Body of pancreas (tissue), 4 donors: ENCODE measurements at places on chromosomes 7 and 10. TPM values are rescaled to one million over a fixed set of nuclear protein-coding genes. Genes with fewer than 3 reads are reported as not detected.

The MSS51 gene
- 3.9 TPM for total RNA-seq

The TFR2 gene
- 0.26 TPM for total RNA-seq

The LIPK gene
- total RNA-seq, result not detected

DNA sequence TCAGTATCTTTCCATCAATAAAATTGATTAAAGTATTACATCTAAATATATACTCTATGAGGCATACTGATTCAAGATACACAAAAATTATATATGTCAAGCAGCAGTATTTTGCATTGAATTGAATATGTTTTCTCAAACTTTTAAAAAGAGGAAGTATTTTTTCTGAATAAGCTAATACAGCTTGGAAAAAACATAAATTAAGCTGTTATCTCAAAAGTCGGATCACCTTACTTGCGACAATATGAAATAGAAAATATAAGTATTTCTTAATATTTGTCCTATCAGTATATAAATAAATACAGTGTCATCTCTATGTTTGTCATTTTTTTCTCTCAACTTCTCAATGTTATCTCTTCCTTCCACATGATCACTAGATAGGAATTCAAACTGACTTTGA lies 139.3 kb downstream of the MBL2 start:
- no peaks in the 10 kb centered on the region for H3K4me1 ChIP-seq
- H3K4me3 ChIP-seq, result no peak overlapping the region
- no peaks in the 10 kb centered on the region for H3K36me3 ChIP-seq
- no peak overlapping the region for H3K27ac ChIP-seq
- DNase-seq, result no peak

DNA sequence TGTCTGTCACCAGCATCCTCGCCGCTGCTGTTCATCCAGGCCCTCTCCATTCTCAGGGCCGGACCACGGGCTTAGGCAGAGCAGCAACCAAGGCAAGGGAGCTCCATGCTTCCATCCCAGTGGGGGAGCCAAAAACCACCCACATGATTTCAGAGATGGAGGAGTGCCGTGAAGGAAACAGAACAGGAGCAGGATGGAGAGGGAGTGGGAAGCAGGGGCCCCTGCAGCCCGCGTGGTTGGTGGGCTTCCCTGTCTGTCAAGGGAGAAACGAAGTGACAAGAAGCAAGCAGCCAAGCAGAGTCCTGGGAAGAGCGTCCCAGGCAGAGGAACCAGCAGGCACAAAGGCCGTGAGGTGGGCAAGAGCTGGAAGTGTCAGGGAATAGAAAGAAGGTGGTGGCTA lies 95.7 kb downstream of the SLIT1 start:
- no peak for DNase-seq
- H3K4me3 ChIP-seq, result no peak overlapping the region
- H3K4me1 ChIP-seq, result no peaks in the 10 kb centered on the region
- H3K27me3 ChIP-seq, result no peaks in the 10 kb centered on the region
- H3K27ac ChIP-seq, result no peak overlapping the region
- H3K36me3 ChIP-seq, result no peaks in the 10 kb centered on the region

GRCh38 chr10:2925631-2926030 lies 141.7 kb upstream of the PFKP start:
- peak overlapping the region; percentile 13 for H3K27ac ChIP-seq
- H3K36me3 ChIP-seq, result no peaks in the 10 kb centered on the region
- H3K27me3 ChIP-seq, result no peaks in the 10 kb centered on the region

DNA sequence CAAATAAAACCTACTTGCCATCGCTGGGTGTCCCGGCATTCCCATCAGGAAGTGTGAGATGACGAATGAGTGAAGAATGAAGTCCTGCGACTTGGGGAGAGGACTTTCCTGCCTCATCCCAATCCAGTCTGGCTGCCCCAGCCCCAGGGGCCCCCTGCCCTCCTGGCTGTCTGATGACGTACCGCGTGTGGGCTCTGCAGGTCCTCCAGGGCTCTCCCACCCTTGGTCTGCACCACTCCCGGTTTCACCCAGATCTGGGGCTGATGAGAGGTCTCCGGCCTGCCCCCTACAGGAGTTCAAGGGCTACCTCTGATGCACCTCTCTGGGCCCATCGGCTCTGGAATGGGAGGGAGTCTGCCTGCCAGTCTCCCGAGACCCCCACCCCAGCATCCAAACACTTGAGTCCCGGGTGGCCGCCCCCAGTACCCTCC lies 9.8 kb downstream of the ATP6V1F start:
- H3K4me1 ChIP-seq, result peaks cover 21% of the 10 kb centered on the region
- no peak overlapping the region for H3K27ac ChIP-seq
- no peak for DNase-seq
- H3K27me3 ChIP-seq, result no peaks in the 10 kb centered on the region
- no peaks in the 10 kb centered on the region for H3K36me3 ChIP-seq

GRCh38 chr10:43396928-43397624 lies 11.9 kb downstream of the HNRNPF start:
- DNase-seq, result peak; percentile 94
- peaks cover 7% of the 10 kb centered on the region for H3K36me3 ChIP-seq
- H3K27me3 ChIP-seq, result no peaks in the 10 kb centered on the region
- peaks cover 65% of the 10 kb centered on the region for H3K4me1 ChIP-seq
- H3K27ac ChIP-seq, result peak overlapping the region; percentile 99
- peak overlapping the region; percentile 78 for H3K4me3 ChIP-seq

- no peaks in the 10 kb centered on the region for H3K27me3 ChIP-seq
- peaks cover 6% of the 10 kb centered on the region for H3K4me1 ChIP-seq
- H3K27ac ChIP-seq, result no peak overlapping the region
- no peak for DNase-seq
- no peak overlapping the region for H3K4me3 ChIP-seq
These were observed 94.3 kb downstream of the ELAPOR2 start for GRCh38 chr7:86964973-86965726.

The PLAU gene
- 1.6 TPM for total RNA-seq

DNA sequence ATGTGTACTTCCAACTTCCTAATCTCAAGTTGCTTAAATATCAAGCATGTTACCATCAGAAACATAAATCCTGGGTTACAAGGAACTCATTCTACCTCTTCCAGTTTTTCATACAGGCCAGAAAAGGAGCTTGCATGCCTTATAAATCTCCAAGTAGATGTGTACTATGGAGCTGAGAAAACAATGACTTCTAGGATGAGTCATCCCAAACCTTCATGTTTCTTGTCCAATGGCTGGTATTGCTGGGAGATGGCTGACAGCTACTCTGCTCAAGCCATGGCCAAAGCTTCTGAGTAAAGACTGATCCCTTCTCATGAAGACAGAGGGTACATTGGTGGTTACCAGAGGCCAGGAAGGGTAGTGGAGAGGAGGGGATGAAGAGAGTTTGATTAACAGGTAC lies 8.6 kb downstream of the RAPGEF5 start:
- no peak overlapping the region for H3K4me3 ChIP-seq
- no peaks in the 10 kb centered on the region for H3K27me3 ChIP-seq
- no peaks in the 10 kb centered on the region for H3K36me3 ChIP-seq

GRCh38 chr7:68840991-68841390 lies 757.3 kb upstream of the AUTS2 start:
- H3K27ac ChIP-seq, result no peak overlapping the region
- no peak for DNase-seq
- H3K27me3 ChIP-seq, result no peaks in the 10 kb centered on the region
- no peak overlapping the region for H3K4me3 ChIP-seq
- H3K4me1 ChIP-seq, result no peaks in the 10 kb centered on the region

- H3K36me3 ChIP-seq, result peaks cover 13% of the 10 kb centered on the region
- H3K27me3 ChIP-seq, result no peaks in the 10 kb centered on the region
- no peak for DNase-seq
These were observed 10.1 kb downstream of the FZD9 start for GRCh38 chr7:73443548-73444255.

The NEUROD6 gene
- total RNA-seq, result not detected

The INHBA gene
- total RNA-seq, result 0.52 TPM

The TMEM120A gene
- 35.0 TPM for total RNA-seq

GRCh38 chr7:825386-825785 lies 6.9 kb upstream of the SUN1 start:
- H3K27ac ChIP-seq, result no peak overlapping the region
- no peak for DNase-seq
- no peak overlapping the region for H3K4me3 ChIP-seq
- no peaks in the 10 kb centered on the region for H3K36me3 ChIP-seq
- H3K27me3 ChIP-seq, result no peaks in the 10 kb centered on the region

- H3K27me3 ChIP-seq, result no peaks in the 10 kb centered on the region
- no peaks in the 10 kb centered on the region for H3K36me3 ChIP-seq
- H3K4me1 ChIP-seq, result no peaks in the 10 kb centered on the region
- H3K4me3 ChIP-seq, result no peak overlapping the region
- DNase-seq, result no peak
- H3K27ac ChIP-seq, result no peak overlapping the region
These were observed 644.7 kb upstream of the DPP6 start for GRCh38 chr7:153407291-153408046.

- H3K36me3 ChIP-seq, result no peaks in the 10 kb centered on the region
- DNase-seq, result no peak
- no peaks in the 10 kb centered on the region for H3K27me3 ChIP-seq
- no peaks in the 10 kb centered on the region for H3K4me1 ChIP-seq
- H3K27ac ChIP-seq, result no peak overlapping the region
- no peak overlapping the region for H3K4me3 ChIP-seq
These were observed 101.0 kb downstream of the LRMDA start for GRCh38 chr10:75532253-75532924.

GRCh38 chr7:102425639-102426267 lies 7.6 kb upstream of the ORAI2 start:
- no peak for DNase-seq
- H3K4me3 ChIP-seq, result no peak overlapping the region
- H3K4me1 ChIP-seq, result no peaks in the 10 kb centered on the region

GRCh38 chr7:27921081-27921836 lies 181.3 kb downstream of the TAX1BP1 start:
- DNase-seq, result peak; percentile 71
- peaks cover 9% of the 10 kb centered on the region for H3K4me1 ChIP-seq
- H3K36me3 ChIP-seq, result no peaks in the 10 kb centered on the region
- no peak overlapping the region for H3K4me3 ChIP-seq
- no peaks in the 10 kb centered on the region for H3K27me3 ChIP-seq
- H3K27ac ChIP-seq, result no peak overlapping the region

DNA sequence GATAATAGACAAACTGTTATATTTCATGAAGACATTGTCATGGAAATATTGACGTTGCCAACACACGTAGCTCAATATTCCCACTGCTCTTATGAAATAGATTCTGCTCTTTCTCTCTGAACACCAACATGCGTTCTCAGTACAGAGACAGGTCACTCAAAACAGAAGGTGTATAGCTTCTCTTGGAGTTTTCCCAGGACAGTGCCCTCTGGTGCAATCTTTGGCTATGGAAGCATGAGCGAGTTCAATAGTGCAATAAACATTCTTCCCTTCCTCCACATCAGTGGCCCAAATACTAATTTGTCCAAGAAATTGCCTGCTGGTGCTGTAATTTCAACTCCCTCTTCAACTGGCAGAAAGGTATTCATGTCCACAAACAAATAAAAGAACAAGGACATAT lies 145.3 kb downstream of the MAGI2 start:
- no peaks in the 10 kb centered on the region for H3K36me3 ChIP-seq
- no peaks in the 10 kb centered on the region for H3K27me3 ChIP-seq
- H3K4me1 ChIP-seq, result no peaks in the 10 kb centered on the region
- H3K4me3 ChIP-seq, result no peak overlapping the region
- H3K27ac ChIP-seq, result no peak overlapping the region

The TCAF2 gene
- 3.4 TPM for total RNA-seq

GRCh38 chr7:30159698-30160143 lies 24.9 kb downstream of the MTURN start:
- no peak overlapping the region for H3K27ac ChIP-seq
- H3K4me1 ChIP-seq, result peaks cover 15% of the 10 kb centered on the region
- no peaks in the 10 kb centered on the region for H3K27me3 ChIP-seq
- no peak overlapping the region for H3K4me3 ChIP-seq
- DNase-seq, result peak; percentile 61

GRCh38 chr10:123402656-123403055 lies 248.5 kb downstream of the BUB3 start:
- no peak for DNase-seq
- H3K4me1 ChIP-seq, result no peaks in the 10 kb centered on the region
- H3K4me3 ChIP-seq, result no peak overlapping the region
- H3K27me3 ChIP-seq, result no peaks in the 10 kb centered on the region
- no peaks in the 10 kb centered on the region for H3K36me3 ChIP-seq

The CUBN gene
- total RNA-seq, result 3.6 TPM

GRCh38 chr7:82036146-82036886 lies 266.5 kb upstream of the HGF start:
- H3K4me3 ChIP-seq, result no peak overlapping the region
- H3K4me1 ChIP-seq, result no peaks in the 10 kb centered on the region
- no peaks in the 10 kb centered on the region for H3K27me3 ChIP-seq
- H3K27ac ChIP-seq, result no peak overlapping the region

GRCh38 chr7:108307595-108307994 lies 148.6 kb downstream of the NRCAM start:
- no peak for DNase-seq
- H3K27me3 ChIP-seq, result no peaks in the 10 kb centered on the region
- no peak overlapping the region for H3K27ac ChIP-seq
- no peak overlapping the region for H3K4me3 ChIP-seq

DNA sequence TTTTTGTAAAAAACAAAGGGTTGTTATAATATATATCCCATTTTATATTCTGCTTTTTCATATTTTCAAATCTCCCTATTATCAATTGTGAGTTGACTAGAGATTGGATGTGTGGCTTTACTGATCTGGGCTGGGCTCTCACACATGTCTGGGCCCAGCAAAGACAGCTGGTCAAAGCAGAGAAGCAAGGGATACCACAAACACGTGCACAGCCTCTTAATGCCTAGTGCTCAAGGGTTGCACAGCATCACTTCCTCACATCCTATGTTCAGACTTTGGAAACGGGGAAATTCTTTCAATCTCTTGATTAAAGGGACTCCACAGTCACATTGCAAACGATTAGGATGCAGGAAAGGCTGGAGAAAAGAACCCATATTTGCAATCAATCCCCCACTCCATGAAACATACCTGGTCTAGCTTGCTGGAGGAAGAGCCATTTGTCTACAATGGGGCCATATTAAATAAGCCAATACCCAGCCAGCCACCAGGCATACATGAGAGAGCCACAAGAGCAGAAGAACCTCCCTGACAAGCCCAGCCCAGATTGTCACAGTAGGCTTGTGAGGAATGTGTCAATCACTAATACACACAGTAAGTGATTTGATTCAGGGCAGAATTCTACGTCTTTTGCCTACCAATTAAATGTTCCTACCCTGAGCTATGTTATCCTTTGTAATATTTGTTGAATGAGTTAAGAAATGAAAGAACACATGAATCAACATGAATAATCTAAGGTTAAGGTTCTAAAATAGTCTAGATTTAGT lies 431.2 kb downstream of the TNS3 start:
- H3K27ac ChIP-seq, result no peak overlapping the region
- peaks cover 55% of the 10 kb centered on the region for H3K4me1 ChIP-seq
- no peaks in the 10 kb centered on the region for H3K36me3 ChIP-seq
- no peak for DNase-seq

DNA sequence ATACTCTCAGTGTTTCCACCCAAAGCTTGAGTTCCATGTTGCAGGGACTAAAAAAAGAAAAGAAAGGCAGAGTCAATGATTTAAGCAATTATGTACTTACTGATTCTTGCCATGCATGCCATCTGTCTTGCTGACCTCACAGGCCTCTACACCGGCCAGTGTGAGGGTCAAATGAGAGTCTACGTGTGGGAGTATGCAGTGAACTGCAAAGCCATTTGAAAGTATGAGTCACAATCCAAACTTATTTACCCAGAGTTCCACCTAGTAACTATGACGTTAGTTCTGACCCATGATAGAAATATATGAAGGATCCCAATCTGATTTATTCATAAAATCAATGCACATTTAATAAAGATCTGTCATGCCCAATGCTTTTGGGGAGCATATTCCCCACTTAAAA lies 26.5 kb downstream of the PDE1C start:
- no peak overlapping the region for H3K27ac ChIP-seq
- H3K27me3 ChIP-seq, result no peaks in the 10 kb centered on the region
- no peak for DNase-seq
- H3K4me3 ChIP-seq, result no peak overlapping the region
- H3K36me3 ChIP-seq, result no peaks in the 10 kb centered on the region
- peaks cover 5% of the 10 kb centered on the region for H3K4me1 ChIP-seq

The ABCC2 gene
- 1.3 TPM for total RNA-seq
